ENCODE measurements at places on chromosomes 12 and 14.

DNA sequence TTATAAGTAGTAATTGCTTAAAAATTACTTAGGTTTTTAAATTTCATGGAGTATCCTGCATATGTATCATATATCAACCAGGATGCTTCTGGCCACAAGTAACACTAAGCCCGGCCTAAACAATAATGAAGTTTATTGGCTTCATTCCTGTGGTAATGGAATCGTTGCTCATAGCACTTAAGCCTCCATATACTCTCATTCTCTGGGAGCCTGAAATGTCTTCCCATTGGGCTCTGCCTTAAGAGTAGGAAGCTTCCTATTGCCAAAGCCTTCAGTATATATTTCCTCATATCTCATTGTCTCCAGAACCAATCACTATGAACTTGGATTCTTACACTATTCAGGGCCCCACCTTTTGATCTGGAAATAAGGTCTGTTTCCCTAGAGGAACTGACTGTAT, 83.8 kb upstream of the DNM1L start:
- no peak for DNase-seq

DNA sequence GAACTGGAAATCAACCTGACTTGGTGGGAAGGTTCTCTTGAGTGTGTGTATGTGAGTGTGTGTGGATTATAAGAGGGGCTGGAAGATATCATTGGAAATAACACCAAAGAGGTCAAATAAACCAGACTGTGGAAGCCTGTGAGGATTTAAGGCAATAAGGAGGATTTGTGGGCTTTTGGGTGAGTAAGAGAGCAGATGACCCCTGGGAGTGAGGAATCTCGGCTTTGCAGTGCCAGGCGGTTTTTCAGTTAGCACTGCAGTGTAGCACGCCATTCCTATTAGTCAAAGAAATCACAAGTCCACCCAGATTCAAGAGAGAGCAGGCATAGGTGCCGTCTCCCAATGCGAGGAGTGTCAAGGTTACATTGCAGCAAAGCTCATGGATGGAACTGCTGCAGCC, 63.3 kb downstream of the CALM1 start:
- no peak for DNase-seq

- no peak for DNase-seq
These were observed 198.6 kb downstream of the BCL11B start for GRCh38 chr14:99073431-99073830.

GRCh38 chr14:20622816-20623291, 18.6 kb downstream of the OR6S1 start:
- no peak for DNase-seq

DNA sequence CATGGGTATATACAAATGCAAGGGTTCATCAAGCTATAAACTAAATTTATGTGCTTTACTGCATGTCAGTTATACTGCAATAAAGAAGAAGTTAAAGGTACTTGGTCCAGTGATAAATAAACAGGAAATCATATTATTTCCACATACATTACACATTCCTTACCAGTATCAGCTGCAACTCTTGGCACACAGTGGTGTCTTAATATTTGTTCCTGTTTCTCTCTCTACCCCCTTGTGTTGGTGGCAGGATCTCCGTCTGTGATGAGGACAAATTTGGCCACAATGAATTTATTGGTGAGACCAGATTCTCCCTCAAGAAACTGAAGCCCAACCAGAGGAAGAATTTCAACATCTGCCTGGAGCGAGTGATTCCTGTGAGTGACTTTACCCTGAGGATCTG, 19.2 kb upstream of the OAS1 start:
- no peak for DNase-seq

GRCh38 chr14:30985796-30986195, 39.7 kb upstream of the AP4S1 start:
- DNase-seq = no peak

GRCh38 chr14:68665792-68666204, 127.1 kb downstream of the ZFP36L1 start:
- DNase-seq = no peak

DNA sequence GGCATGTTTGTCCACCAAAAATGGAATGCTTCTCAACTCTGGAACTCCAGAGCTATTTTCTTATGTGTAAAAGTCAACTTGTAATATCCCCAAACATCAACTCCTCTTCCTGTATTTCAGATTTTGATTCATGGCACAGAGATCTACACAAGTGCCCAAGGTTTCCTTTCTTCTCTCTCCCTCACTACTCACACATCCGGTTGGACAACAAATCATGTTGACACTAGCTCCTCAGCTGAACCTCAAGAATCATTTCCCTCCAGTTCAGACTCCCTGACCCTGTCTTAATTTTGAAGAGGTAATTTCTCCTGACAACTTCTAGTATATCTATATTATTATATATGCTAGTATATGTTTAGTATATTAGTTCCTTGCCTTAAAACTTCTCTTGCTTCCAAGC, 485.4 kb upstream of the CCDC196 start:
- no peak for DNase-seq

- DNase-seq = no peak
These were observed 198.3 kb upstream of the AMIGO2 start for GRCh38 chr12:47277972-47278448.

GRCh38 chr14:62745496-62745895, 299.8 kb downstream of the KCNH5 start:
- no peak for DNase-seq

DNA sequence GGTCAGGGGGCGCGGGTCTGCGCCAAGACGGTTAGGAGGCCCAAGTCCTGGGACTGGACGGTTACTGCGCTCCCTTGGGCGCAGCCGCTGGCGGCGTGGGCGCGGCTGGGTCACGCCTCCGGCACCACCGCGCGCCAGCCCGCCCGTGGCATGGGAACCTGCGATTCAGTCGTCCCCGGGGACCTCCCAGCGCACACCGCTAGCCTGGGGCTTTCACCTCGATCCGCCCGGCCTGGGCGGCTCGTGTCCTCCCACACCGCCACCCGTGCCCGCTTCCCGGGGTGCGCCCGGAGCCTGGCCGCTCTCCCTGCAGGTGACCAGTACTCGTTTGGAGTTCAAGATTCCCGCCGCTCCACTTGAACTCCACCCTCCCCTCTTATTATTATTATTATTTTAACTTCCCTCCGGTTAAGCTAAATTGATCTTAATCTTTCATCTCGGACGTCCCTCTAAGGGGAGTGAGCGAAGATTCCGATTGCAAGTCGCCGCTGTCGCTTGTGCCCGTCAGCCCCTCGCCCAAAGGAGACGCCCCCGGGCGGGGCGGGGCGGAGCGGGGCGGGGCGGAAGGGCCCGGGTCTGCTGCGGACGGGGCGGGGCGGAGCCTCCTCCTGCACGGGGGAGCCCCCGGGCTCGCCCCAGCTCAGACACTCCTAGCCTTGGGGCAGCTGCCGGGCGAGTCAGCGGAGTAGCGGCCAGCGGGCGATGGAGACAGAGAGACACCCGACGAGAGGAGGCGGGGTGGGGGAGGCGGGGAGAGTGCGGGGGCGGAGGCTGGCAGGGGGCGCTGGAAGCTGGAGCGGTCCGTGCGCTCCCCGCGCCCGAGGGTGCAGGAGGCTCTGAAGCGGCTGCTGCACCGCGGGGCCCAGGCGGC, at the start of gene KCNMB4:
Gene KCNMB4 (plus strand): TSS at position 643 of the 871 bp plus-strand sequence. CDS start 445 bp downstream, outside the sequence.
- peak; percentile 68 for DNase-seq

- no peak for DNase-seq
These were observed 135.9 kb upstream of the ABCD2 start for GRCh38 chr12:39755478-39755877.

DNA sequence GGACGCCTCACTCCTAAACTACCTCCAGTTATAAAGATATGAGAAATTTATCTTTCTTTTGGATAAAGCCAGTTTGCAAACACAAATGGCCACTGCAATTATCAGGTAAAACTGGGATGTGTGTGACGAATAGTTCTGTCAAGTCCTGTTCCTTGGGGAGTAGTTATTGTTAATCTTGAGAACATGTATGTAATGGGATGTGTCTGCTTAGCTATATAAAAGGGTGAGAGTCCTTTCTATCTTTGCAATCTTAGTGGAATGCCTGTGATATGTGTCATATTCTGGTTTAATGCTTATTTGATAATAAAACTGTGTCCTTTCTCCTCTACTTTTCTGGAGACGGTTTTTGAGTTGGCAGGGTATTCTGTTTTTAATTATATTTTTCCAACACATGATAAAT, 56.1 kb upstream of the PKP2 start:
- DNase-seq = no peak
